Activated CD4-positive, alpha-beta memory T cell treated with anti-CD3 and anti-CD28 coated beads, Interleukin-2, amount 10 ng/mL, durations not matched to agents 7 days and 5 days (primary cell): ENCODE measurements at places on chromosomes 7 and 10. TPM values are rescaled to one million over a fixed set of nuclear protein-coding genes. Genes with fewer than 3 reads are reported as not detected.

- no peak for DNase-seq
Measured at GRCh38 chr7:79930604-79931003, 204.0 kb upstream of the GNAI1 start.

DNA sequence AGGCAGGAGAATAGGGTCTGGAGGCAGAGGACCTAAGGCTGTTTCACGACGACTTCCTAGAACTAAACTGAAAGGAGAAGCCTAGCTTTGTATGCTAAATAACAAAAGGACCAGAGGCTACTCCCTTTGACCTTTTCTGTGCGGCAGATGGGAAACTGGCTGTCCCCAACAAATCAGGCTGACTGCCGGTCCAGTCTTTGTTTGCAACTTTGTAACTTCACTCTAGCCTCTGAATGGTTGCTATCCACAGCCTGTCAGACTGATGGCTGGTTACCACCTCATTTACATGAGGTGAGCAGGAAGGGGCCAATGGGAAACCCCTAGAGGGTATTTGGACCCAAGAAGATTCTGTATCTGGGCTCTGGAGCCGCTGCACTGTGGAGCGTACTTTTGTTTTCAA lies 132.6 kb upstream of the SHH start:
- DNase-seq = no peak

DNA sequence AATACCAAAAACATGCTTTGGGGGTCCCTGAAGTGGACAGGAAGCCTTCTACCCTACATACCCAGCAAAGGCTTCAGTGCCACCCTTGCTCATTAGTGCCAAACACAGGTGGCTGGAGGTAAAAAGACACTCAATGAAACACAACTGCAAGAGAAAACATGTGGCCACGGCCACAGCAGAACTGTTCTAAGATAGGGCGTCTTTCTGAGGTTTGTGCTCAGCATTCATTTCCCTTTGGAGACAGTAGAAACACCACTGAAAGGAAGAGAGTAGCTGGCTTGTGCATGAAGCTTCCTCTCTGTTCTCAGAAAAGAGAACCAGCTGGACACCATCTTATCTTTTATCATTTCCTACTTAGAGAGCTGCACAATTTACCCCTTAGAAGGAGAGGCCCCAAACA lies 143.0 kb downstream of the PLXNA4 start:
- DNase-seq = peak; percentile 45

GRCh38 chr10:67818323-67818722 lies 19.7 kb downstream of the DNAJC12 start:
- DNase-seq = no peak

DNA sequence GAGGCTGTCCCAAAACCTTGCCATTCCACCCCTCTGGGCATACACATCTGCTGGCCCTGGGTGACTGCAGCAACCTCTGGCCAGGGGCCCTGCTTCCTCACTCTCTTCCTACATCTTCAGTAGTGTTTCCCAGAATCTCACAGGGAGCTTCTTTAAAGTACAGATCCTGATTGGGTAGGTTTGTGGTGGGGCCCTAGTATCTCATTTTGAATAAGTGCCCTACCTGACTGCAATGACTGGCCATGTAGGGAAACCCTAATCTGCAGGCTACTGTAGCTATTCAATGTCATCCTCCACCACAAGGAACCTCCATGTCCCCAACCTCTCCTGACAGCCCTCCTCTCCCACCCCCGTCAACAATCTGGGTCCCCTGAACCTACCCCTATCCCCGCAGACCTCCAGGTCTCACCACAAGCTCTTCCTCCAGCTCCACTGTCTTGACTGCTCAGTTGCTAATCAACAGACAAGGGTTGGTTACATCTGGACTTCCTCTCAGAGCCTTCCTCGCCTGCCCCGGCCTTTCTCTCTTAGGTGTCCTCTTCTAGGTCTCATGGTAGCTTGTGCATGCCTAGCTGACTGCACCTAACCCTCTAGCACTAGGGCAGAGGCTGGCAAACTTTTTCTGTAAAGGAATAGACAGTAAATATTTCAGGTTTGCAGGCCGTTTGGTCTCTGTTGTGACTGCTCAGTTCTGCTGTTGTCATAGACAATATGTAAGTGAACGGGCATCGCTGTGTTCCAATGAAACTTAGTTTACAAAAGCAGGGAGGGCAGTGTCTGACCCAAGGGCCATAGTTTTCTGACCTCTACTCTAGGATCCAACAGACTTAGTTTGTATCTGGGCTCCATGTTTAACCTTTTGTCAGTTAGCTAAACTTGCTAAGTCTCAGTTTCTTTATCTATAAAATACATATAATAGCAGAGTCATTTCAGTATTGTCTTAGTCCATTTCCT lies 121.1 kb downstream of the AOAH start:
- no peak for DNase-seq

DNA sequence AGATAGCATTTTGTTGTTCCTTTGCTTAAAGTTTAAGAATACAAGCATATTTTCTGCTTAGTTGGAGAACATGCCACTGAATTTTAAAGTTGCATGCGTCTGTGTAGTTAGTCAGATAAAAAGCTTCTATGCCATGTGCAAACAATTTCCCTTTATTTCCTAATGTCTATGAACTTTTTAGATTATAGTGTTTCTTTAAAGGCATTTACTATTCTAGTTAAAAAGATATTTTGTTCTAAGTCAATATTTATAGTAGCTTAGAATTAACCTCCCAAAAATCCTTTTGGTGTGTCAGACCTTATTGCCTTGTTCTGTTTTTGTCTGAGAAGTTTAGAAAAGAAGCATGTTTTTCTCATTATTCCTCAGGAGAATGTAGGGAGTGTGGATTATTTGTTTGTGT lies 99.0 kb upstream of the GATA3 start:
- DNase-seq = no peak

The ABCB4 gene
- total RNA-seq = not detected

The CPA2 gene
- total RNA-seq = not detected

The TAS2R5 gene
- 0.91 TPM for total RNA-seq

The ARHGEF35 gene
- total RNA-seq = 6.0 TPM
